ENCODE measurements at places on chromosomes 7 and 10. TPM values are rescaled to one million over a fixed set of nuclear protein-coding genes. Genes with fewer than 3 reads are reported as not detected.
A peak's percentile ranks its signal among the peaks of the same experiment; 100 is the strongest.

- no peak for DNase-seq
Measured at GRCh38 chr7:26993816-26994810, 101.7 kb downstream of the HOXA1 start.

- DNase-seq, result no peak
Measured at GRCh38 chr10:119505588-119506315, 36.8 kb downstream of the RGS10 start.

DNA sequence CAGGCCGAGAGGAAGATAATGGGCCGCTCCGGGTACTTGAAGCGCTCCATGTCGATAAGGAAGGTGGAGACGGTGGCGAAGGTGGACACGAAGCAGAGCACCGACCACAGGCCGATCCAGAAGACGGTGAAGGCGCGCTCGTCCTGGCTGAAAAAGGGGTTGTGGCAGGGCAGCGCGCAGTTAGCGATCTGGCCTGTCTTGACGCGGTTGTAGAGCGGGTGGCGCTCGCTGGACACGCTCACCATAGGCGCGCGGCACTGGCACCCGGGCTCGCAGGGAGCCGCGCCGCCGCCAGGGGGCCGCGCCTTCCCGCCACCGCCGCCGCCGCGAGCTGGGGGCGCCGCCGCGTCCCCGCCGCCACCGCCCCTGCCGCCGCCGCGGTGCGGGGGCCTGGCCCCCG lies 1.6 kb downstream of the FZD8 start:
- DNase-seq, result peak; percentile 71

- DNase-seq, result no peak
Measured at GRCh38 chr7:121957626-121958025, 84.7 kb downstream of the PTPRZ1 start.

DNA sequence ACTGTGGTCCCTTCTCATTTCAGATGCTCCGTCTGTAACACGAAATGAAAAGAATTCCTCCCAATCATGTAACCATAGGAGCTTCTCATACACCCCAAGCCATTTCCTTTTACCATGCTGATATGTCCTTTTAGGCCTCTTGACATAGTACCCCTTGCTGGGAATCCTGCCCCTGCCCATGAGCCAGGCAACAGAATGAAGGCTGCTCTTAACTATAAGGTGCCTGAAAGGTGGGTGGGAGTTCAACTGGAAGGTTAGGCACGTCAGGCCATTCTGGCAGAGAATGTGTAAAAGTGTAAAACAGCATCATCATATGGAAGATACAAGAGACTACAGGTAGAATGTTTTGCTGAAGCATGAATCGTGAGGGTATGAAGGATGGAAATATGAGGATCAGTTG lies 22.5 kb downstream of the IL2RA start:
- DNase-seq, result no peak

Gene TLX1
- not detected for total RNA-seq

Measured in B cell (primary cell).